ENCODE measurements at places on chromosomes 3 and 15. TPM values are rescaled to one million over a fixed set of nuclear protein-coding genes. Genes with fewer than 3 reads are reported as not detected.

- H3K4me1 ChIP-seq, result no peaks in the 10 kb centered on the region
- H3K4me3 ChIP-seq, result no peak overlapping the region
- DNase-seq, result no peak
- no peaks in the 10 kb centered on the region for H3K27me3 ChIP-seq
- H3K27ac ChIP-seq, result no peak overlapping the region
- H3K36me3 ChIP-seq, result no peaks in the 10 kb centered on the region
Measured at GRCh38 chr15:50484781-50485180, 60.6 kb downstream of the USP8 start.

- no peaks in the 10 kb centered on the region for H3K36me3 ChIP-seq
- no peaks in the 10 kb centered on the region for H3K27me3 ChIP-seq
- no peak for DNase-seq
- peak overlapping the region; percentile 9 for H3K27ac ChIP-seq
- H3K4me3 ChIP-seq, result no peak overlapping the region
- H3K4me1 ChIP-seq, result no peaks in the 10 kb centered on the region
Measured at GRCh38 chr15:75696854-75697259, 15.8 kb downstream of the CSPG4 start.

- H3K4me3 ChIP-seq, result no peak overlapping the region
- no peaks in the 10 kb centered on the region for H3K27me3 ChIP-seq
- no peak for DNase-seq
- no peaks in the 10 kb centered on the region for H3K4me1 ChIP-seq
Measured at GRCh38 chr3:156637480-156638022, 36.8 kb upstream of the TIPARP start.

CLSTN2 gene
- 3.3 TPM for total RNA-seq

DNA sequence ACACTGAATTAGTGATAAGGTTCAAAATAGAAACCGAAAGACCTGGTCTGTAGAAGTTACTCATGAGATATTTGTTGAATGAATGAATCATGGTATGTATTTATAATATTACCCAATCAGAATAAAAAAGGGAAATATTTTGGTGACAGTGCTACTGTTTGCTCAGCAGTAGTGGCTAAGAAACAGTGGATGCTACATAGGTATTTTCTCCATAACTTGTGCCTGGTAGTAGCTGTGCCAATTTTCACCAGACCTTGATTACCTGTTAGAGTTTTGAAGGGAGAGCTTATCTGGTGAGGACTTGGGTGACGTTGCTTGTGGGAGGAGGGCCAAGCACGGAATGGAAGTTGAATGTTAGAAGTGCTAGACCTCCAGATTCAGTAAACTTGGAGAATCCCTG lies 14.3 kb downstream of the LIMD1 start:
- no peaks in the 10 kb centered on the region for H3K27me3 ChIP-seq
- peaks cover 8% of the 10 kb centered on the region for H3K36me3 ChIP-seq
- DNase-seq, result no peak
- peaks cover 9% of the 10 kb centered on the region for H3K4me1 ChIP-seq

DNA sequence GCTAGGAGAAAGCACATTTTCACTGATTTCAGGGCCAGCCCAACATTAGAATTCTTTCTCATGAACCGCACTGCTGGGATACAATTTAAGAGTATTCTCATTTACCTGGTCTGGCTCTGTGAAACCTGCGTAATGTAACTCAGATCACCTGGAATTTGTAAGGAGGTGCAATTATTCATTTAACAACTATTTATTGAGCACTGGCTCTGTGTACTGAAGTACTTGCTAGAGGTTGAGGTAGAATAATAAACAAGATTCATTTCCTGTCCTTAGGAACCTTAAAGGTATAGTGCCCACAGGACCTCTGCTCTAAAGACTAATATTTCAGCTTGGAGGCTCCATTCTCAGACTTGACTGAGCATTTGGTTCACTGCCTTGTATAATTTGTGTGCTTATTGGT lies 242.2 kb upstream of the ZPLD1 start:
- H3K36me3 ChIP-seq, result no peaks in the 10 kb centered on the region
- no peak overlapping the region for H3K4me3 ChIP-seq
- DNase-seq, result no peak
- H3K27me3 ChIP-seq, result no peaks in the 10 kb centered on the region
- H3K4me1 ChIP-seq, result peaks cover 7% of the 10 kb centered on the region

GRCh38 chr3:87009271-87009670 lies 18.3 kb upstream of the VGLL3 start:
- H3K4me1 ChIP-seq, result no peaks in the 10 kb centered on the region
- H3K4me3 ChIP-seq, result no peak overlapping the region
- H3K36me3 ChIP-seq, result no peaks in the 10 kb centered on the region
- H3K27me3 ChIP-seq, result no peaks in the 10 kb centered on the region
- H3K27ac ChIP-seq, result no peak overlapping the region
- no peak for DNase-seq

CMTM8 gene
- total RNA-seq, result 16.5 TPM

VPS39 gene
- total RNA-seq, result 231 TPM

SPTSSB gene
- total RNA-seq, result not detected

DNA sequence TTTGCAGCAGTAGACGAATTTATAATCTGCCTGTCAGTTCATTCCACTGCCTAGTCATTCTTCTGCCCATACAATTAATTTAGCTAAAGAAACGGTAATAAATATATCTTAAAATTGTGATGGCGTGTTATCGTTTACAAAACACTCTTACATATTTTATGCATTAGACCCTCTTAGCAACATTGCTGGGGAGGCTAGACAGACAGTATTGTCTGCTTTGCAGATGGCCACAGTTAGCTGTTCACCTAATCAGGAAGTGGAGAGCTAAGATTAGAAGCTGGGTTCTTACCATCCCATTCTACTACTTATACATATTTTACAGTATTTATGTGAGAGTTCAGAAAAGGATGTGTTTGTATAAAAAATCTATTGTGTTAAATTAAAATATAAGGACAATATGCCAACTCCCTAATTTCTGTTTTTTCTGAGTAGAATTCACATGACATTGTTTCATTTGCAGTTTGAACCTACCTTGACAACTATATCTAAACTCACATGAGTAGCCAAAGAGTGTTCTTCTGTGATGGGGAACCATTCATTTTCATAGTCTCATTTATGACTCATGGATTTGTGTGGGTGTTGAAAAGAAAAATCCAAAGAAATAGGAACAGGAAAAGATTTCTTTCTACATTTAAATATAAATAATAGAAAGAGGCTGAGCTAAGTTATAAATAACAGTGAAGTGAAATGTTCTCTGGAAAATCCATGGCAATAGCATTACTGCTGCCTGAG lies 41.7 kb upstream of the C3orf80 start:
- no peak overlapping the region for H3K27ac ChIP-seq
- H3K4me3 ChIP-seq, result no peak overlapping the region
- H3K36me3 ChIP-seq, result no peaks in the 10 kb centered on the region
- H3K27me3 ChIP-seq, result no peaks in the 10 kb centered on the region

- no peak overlapping the region for H3K27ac ChIP-seq
- H3K36me3 ChIP-seq, result no peaks in the 10 kb centered on the region
Measured at GRCh38 chr3:35594739-35595138, 44.6 kb upstream of the ARPP21 start.

DCP1A gene
- total RNA-seq, result 14.0 TPM

- peaks cover 8% of the 10 kb centered on the region for H3K4me1 ChIP-seq
- no peaks in the 10 kb centered on the region for H3K27me3 ChIP-seq
- no peaks in the 10 kb centered on the region for H3K36me3 ChIP-seq
- no peak overlapping the region for H3K4me3 ChIP-seq
- DNase-seq, result no peak
- H3K27ac ChIP-seq, result no peak overlapping the region
Measured at GRCh38 chr3:14988988-14989394, 41.6 kb downstream of the NR2C2 start.

DNA sequence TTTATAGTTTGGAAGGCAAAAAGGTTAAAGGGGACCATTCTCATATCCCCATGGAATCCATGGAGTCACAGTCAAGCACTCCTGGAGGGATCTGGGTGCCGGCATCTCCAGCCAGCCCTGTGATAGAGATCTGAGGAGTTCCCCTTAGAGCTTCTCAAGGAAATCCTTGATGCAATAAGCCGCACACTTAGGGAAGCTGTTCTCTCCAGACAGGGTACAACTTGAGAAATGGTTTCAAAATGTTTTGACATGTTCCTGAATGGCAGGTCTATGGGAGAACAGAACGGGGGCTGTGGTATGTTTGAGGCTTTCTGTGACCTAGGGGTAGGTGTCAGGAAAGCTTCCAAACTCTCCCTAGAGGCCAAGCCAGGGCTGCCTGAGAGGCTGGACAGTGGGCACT lies 292.9 kb downstream of the TLE3 start:
- H3K4me1 ChIP-seq, result no peaks in the 10 kb centered on the region
- no peaks in the 10 kb centered on the region for H3K27me3 ChIP-seq
- no peaks in the 10 kb centered on the region for H3K36me3 ChIP-seq
- no peak overlapping the region for H3K27ac ChIP-seq

DUOXA2 gene
- total RNA-seq, result not detected

GRCh38 chr3:131402391-131403039 lies 20.9 kb downstream of the NUDT16 start:
- H3K27me3 ChIP-seq, result no peaks in the 10 kb centered on the region
- H3K27ac ChIP-seq, result no peak overlapping the region
- H3K4me1 ChIP-seq, result no peaks in the 10 kb centered on the region
- no peaks in the 10 kb centered on the region for H3K36me3 ChIP-seq
- DNase-seq, result no peak

- H3K27me3 ChIP-seq, result no peaks in the 10 kb centered on the region
- H3K27ac ChIP-seq, result no peak overlapping the region
- H3K4me3 ChIP-seq, result no peak overlapping the region
- H3K36me3 ChIP-seq, result no peaks in the 10 kb centered on the region
- no peaks in the 10 kb centered on the region for H3K4me1 ChIP-seq
- DNase-seq, result no peak
Measured at GRCh38 chr15:78685159-78685921, 44.3 kb upstream of the CHRNB4 start.

DNA sequence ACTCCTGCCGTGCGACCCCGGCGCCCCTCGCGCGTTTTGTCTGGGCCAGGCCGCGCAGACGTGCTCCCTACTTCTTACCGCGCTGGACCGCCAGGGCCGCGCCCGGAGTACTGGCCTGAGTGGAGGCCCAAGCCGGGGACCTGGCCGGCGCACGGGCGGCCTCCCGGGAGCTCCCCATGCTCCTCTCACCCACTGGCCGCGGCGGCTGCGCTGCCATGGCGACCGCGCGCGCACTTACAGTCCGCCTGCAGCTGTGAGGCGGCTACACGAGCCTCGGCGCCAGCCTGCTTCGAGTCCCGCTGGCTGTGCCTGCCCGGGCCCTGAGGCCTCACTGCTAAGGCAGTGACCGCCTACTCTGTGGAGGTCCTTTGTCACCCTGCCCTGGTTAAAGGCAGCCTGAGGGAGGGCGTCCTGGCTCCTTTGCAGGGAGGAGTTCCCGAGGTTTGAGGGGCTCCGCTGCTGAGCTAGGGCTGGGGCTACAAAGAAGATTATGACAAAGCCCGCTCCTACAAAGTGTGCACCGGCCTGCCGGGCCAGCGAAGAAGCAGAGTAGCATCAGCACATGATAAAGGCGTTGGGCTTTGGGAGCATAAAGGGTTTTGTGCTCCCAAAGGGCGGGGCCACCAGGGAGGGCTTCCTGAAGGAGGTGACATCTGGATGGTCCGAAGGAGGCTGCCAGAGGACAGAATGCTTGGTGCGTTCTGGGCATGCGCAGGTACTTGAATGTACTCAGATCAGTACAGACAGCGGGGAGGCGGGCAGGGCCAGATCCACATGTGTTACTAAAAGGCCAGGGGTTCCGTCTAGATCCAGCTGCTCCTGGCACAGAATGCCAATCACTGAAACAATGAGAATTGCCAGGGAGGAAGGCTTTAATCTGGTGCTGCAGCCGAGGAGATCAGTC lies at the start of the genes LRRC34 and LRRIQ4:
Gene LRRC34 (minus strand): TSS at position 573 of the 904 bp plus-strand sequence. CDS start 356 bp downstream, at position 217.
Gene LRRIQ4 (plus strand): TSS at position 539 of the 904 bp plus-strand sequence. CDS start 9,052 bp downstream, outside the sequence.
- peak within 1 kb of the TSS; percentile 36 for H3K4me3 ChIP-seq
- peak within 1 kb of the TSS; percentile 51 for H3K27ac ChIP-seq
- no peaks in the 10 kb centered on the region for H3K36me3 ChIP-seq
- H3K27me3 ChIP-seq, result no peaks in the 10 kb centered on the region
- DNase-seq, result peak; percentile 93
